Natural killer cell treated with Interleukin-12 subunit alpha and Interleukin-12 subunit beta and Interleukin-15 and Interleukin-18, amount 100 ng/mL, for 72 hours (primary cell): ENCODE measurements at places on chromosomes 4 and X.

- DNase-seq = no peak
These were observed 53.5 kb downstream of the TMPRSS11F start for GRCh38 chr4:68076194-68076593.

DNA sequence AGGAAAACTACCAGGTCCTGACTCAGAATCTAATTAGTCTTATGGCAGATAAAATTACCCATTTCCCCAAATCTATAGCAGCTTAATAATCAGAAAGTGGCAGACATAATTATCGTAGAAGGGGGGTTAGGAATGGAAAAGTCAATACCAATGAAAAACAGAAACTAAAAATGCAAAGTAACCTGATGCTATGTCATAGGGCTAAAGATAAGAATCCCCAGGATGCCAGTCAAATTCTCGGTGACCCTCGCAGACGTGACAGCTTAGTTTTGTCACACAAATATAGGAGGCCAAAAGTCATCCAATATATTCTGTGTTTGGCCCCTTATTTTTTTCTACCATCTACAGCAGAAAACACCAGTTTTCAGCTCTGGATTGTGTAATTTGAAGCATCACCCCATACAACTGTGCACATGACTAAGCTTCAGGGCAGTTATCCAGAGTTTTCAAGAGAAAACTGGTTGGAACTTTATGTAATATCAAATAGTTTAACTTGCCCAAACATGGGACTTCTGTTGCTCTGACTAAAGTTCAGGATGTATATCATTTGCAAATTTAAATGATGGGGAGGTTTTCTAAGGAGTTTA, 30.9 kb downstream of the RASSF6 start:
- no peak for DNase-seq

GRCh38 chr4:150680651-150681050, 98.7 kb downstream of the MAB21L2 start:
- DNase-seq = no peak

GRCh38 chrX:46255046-46255445, 290.2 kb downstream of the ZNF674 start:
- DNase-seq = no peak

DNA sequence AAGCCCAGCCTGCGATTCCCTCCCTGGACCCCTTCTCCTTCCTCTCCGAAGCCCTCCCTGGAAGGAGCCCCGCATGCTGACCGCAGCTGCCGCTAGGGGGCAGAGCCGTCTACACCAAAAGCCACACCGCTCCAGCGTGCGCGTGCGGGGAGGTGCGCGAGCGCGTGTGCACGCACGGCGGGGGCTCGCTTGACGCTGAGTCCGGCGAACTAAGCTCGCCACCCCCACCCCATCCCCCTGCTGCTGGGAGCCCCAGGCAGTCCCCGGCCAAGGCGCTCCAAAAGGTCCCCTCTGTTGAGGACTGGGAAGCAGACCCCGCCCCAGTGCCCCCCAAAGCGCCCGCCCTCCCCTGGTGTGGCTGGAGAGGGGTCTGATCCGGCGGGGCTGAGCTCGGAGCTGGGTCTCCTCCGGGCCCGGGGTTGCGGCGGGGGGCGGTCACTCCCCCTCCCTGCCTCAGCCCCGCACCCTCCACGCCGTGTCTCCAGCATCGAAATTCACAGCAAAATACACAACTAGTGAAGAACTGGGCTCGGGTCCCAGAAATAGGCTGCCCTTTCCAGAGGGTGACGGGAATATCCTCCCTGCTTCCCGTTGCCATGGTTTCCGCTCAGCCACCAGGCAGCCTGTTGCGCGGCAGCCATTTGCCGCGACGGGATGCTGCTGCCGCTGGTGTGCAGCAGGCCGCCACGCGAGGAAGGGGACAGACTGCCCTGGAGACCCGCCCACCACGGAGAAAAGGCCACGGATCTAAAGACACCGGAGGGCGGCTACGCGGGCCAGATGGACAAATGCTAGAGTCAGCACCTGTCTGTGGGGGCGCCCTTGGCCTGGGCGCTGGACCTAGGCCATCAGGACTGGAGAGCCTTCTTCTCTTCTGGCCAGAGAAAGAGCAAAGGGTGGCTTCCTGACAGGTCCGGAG, 11.2 kb upstream of the CCNQ start:
- DNase-seq = peak; percentile 79

- DNase-seq = no peak
These were observed 7.0 kb downstream of the PALLD start for GRCh38 chr4:168503652-168504362.

DNA sequence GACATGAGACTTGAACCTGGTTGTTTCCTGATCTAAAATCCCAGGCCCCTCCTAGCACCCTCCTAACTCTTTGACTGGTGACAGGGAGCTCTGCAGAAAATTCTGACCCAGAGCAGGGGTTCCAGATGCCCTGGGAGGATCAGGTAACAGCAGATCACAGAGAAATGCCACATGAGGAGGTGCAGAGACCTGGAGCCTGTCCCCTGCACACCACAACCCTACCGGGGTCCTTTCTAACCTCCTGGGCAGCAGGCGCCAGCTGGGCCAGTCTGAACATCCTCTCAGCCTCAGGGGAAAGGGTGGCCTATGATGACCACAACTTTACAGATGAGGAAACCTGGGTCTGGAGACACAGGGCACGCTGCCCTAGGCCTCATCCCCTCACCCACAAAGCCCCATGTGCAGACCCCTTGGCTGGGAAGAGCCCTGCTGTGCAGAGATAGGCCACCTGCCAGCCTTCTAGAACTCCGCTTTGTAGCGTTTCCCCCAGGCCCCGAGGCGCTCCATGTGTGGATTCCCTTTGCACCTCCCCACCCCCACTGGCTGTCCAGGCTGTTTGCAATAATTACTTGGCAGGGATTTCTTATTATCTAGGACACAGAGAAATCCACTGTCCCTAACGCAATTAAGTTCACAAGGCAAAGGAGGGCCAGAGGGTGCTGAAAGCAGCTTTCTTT, 36.5 kb downstream of the WDR1 start:
- peak; percentile 37 for DNase-seq

GRCh38 chrX:54930291-54931049, 9.8 kb downstream of the TRO start:
- DNase-seq = no peak

DNA sequence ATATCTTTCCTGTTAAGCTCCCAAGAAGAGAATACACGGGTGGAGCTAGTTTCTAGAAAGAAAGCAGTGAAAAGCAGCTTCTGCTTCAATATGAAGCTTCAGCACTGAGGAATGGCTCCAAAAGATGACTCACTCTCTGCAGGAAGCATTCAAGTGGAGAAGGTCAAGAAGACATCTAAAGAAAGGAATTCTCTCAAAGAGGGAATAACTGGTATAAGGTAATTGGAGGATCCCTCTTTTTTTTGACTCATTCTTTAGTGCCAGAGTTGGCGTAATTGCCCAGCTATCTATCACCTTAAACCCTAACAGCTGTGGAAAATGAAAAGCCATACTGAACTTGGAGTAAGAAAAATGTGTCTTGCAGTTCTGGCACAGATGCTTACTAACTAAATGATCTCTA, 3.5 kb downstream of the EDA2R start:
- DNase-seq = no peak

- DNase-seq = no peak
These were observed 36.4 kb upstream of the HPRT1 start for GRCh38 chrX:134423606-134424005.

DNA sequence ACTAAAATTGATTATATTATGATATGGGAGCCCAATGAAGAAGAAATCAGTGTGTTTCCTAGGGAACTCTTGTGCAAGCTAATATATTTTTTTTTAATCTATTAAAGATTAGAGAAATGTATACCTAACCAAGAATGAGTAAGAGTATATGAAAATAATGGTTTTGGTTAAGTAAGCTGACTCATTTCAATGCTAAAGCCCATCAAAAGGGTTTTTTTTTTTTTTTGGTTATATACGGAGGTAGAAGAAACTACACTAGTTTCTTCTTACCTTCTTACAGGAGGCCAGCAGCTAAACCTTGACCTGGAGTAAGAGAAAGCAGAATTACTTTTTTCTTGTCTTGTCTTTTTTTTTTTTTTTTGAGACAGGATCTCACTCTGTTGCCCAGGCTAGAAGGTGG, 27.5 kb downstream of the RUFY3 start:
- DNase-seq = no peak

DNA sequence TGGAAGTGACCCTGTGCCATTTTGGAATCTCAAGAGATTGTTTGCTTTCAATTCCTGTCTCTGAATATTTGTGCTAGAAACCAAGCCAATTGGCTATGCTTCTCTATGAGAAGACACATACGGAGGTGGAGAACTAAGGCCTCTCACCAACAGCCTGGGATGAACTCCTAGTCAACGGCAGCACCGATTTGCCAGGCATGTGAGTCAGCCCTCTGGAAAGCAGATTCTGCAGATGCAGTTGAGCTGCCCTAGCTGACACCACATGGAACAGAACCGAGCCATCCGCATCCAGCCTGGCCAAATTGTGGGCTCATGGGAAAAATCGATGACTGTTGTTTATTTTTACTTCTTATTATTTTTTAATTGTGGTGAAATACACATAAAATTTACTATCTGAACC, 58.2 kb upstream of the WDFY3 start:
- DNase-seq = no peak

DNA sequence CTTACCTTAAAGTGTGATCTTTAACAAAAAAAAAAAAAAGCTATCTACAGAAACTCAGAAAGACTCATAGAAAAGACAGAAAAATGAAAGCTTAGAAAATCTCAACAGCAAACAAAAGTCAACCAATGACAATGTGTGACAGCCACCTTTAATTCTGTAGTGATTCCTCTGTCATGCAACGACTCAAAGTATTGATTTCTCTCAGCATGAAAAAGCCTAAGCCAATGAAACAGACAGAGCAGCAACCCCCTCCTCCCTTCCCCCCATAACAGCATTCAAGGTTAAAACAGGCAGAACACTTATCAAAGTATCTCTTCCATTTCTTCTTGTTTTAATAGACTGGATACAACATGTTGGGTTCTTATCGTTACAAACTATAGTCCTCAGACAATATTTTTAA, 112.5 kb downstream of the MAB21L2 start:
- DNase-seq = no peak

GRCh38 chrX:10534611-10535010, 85.8 kb downstream of the MID1 start:
- DNase-seq = no peak

DNA sequence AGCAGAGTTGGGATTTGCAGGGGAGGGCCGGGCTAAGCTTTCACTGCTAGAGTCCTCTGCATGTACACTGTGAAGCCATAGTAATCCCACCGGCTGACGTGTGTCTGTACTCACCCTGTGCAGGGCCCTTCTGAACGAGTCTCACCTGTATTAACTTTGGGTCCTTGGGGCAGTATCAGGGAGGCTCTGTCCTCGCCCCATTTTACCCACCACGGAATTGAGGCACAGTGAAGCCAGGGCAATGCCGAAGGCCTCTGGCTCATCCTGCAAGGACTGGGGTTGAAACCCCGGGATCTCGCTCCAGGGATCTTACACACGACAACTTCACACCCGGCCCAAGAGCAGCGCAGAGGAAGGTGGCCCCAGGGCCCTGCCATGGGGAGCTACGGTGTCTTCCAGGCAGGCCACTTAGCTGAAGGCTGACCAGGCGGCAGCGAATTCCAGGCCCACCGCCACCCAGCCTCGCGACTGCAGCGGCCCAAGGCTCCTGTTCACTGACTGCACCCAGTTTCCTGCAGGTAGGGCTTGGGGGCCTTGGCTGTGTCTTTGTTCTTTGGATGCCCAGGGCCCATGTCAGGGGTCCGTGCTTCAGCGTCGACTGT, 75.5 kb upstream of the ADRA2C start:
- peak; percentile 18 for DNase-seq

DNA sequence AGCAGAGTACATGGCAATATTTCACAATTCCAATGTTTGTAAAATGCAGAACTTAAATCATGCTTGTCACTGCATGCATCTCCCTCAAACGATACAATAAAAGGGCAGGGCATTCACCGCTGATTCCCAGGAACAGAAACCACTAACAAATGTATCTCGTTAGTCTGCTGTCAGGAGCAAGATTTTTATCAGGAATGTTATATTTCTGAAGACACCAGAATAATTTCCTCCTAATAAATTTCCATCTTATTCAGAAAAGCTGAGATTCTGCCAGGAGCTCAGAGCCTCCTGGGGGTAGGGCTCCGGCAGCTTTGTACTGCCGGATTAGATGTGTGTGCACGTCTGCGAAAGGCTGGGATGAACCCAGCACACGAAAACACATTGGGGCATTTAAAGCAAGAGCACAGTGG, 54.0 kb upstream of the LDB2 start:
- DNase-seq = no peak

GRCh38 chrX:29487214-29487613, 728.1 kb upstream of the MAGEB2 start:
- no peak for DNase-seq

- DNase-seq = no peak
These were observed 359.6 kb downstream of the IL1RAPL1 start for GRCh38 chrX:28946846-28947245.

DNA sequence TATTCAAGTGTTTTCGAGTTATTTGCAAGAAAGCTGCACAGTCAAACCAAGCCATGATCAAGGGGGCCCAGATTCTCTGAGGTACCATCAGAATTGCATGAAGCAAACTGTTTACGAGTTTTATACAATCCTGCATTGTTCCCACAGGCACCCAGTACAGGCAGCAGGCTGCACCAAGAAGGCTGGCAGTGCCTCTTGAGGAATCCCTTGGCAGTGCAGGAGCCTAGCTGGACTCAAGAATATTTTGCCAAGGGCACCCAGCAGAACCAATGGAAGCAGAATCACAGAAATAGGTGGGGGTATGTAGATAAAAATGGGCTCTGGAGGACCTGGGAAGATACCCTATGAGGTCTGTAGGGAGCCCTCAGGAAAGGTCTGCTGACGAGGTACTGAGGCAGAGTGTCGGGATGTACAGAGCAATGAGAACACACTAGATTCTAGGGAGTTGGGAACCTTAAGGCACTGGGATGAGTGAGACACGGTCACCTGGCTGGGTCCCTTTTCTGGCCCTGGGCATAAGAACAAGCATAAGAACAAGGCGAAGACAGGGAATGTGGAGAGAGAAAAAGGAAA, 2.5 kb upstream of the PLP1 start:
- no peak for DNase-seq
